ENCODE measurements at places on chromosomes 12 and 14.

DNA sequence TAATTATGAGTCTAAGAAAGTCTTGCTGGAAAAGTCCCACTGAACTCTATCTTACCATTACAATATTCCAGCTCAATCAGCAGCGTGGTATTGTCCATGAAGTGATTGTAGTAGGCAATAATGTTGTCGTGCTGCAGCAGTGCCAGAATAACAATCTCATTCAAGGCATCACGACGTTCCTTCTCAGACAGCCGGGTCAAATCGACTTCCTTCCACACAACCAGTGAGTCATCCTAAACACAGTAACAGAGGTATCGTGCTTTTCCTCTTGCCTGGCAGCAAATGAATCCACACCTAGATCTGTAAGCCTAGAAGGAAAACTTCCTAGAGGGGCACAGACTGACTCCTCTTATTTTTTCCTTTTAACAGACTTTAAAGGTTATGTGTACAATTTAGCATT lies 2.9 kb downstream of the NEK9 start:
- DNase-seq, result no peak

DNA sequence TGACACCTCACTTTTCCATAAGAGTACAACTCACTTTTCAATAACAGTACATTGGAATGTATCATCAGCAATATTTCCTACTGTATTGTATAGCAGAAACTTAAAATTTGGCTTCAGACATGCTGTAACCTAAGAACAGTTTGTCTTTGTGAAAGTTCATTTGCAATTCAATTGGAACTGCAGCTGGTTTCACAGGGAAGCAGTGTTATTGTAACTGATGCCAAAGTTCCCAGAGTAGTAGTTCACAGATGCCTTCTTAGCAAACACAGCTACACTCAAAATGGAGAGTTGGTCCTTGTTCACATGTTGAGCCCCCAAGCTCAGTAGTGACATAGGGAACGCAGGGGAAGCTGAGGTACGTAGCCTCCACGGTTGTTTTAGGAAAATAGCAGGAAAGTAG lies 23.3 kb downstream of the PPP1R36 start:
- no peak for DNase-seq

GRCh38 chr12:130645751-130646150 lies 70.3 kb downstream of the RIMBP2 start:
- DNase-seq, result no peak

GRCh38 chr12:27805238-27805637 lies 25.2 kb upstream of the MANSC4 start:
- DNase-seq, result no peak

- no peak for DNase-seq
These were observed 3.0 kb upstream of the METTL17 start for GRCh38 chr14:20986811-20987210.

DNA sequence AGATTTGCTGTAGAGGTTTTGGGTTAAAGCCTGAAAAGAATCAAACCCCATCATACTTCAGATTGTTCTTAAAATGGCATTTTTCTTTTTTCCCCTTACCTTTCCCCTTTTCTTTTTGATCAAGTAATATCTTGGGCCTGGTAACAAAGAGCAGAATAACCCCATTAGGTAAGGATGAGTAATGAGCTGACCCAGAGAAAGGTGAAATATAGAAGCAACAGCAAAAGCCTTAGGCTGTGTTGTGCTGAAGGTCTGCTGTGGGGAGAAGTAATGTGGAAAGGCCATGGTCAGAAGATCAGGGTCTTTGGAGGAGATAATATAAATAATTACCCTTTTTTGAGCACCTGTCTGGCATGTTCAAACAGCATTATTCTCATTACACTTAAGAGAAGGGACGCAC lies 42.3 kb downstream of the MIA2 start:
- DNase-seq, result no peak

- DNase-seq, result no peak
These were observed 8.9 kb upstream of the NAV3 start for GRCh38 chr12:77821699-77822203.

GRCh38 chr12:47407463-47408129 lies 298.2 kb downstream of the RPAP3 start:
- DNase-seq, result no peak

DNA sequence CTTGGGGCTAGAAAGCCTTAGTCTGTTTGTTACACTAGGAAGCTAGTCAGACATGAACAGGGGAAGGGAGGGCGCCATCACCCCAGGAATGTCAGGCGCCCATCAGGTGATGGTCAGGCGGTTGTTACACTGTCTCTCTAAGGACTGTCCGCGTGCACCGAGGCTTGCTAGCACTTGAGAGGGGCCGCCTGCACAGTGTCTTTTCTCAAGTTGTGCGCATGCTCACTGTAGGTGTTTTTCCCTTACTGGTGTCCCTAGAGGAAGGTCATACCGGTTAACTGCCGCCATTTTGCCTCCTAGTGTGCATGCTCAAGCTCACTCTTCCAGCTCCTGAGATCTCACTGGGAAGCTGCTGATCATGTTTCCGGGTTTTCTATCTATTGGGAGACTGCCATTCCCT lies 855.0 kb upstream of the TMEM132C start:
- no peak for DNase-seq

GRCh38 chr12:49954863-49955830 lies 4.6 kb downstream of the AQP2 start:
- DNase-seq, result no peak

DNA sequence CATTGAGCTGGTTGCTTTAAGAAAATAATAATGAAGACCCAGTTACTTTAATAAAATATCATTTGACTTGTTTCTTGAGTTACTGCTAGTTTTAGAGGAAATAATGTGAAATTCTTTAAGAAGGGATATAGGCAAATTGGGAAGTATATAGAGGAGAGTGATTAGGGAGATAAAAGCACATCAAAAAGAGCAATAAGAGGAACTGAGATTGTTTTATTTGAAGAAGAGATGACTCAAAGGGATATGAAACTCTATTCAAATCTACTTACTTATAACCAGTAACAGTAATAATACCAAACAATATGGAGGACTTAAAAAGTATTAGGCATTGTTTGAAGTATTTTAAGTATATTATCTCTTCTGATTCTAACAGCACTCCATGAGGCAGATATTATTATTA lies 37.1 kb downstream of the LRRK2 start:
- DNase-seq, result no peak

GRCh38 chr12:71455028-71455737 lies 15.6 kb downstream of the LGR5 start:
- DNase-seq, result no peak

- DNase-seq, result no peak
These were observed 33.3 kb downstream of the RAD52 start for GRCh38 chr12:916240-916639.

DNA sequence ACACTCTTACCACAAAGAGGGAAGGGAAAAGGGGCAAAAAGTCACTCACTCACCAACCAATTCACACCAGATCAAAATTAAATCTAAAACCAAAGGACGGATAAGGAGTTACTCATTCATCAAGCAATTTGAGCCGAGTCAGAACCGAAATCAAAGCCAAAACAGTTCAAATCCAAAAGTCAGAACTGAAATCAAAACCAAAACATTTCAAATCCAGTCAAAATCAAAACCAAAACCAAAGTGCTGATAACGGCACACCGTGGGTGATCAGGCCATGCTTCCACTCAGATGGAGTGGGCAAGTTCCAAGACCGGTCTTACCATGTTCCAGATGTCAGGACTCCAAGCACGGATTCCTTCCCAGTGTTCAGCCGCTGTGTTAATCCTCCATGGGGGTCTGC lies 139.5 kb downstream of the SLC38A6 start:
- no peak for DNase-seq

GRCh38 chr12:1256991-1257390 lies 266.0 kb downstream of the ERC1 start:
- no peak for DNase-seq

GRCh38 chr14:74954232-74954946 lies 1.0 kb downstream of the PGF start:
- DNase-seq, result no peak

GRCh38 chr12:3342051-3342450 lies 149.0 kb upstream of the PRMT8 start:
- no peak for DNase-seq

GRCh38 chr12:3992945-3993344 lies 119.7 kb upstream of the PARP11 start:
- DNase-seq, result no peak

DNA sequence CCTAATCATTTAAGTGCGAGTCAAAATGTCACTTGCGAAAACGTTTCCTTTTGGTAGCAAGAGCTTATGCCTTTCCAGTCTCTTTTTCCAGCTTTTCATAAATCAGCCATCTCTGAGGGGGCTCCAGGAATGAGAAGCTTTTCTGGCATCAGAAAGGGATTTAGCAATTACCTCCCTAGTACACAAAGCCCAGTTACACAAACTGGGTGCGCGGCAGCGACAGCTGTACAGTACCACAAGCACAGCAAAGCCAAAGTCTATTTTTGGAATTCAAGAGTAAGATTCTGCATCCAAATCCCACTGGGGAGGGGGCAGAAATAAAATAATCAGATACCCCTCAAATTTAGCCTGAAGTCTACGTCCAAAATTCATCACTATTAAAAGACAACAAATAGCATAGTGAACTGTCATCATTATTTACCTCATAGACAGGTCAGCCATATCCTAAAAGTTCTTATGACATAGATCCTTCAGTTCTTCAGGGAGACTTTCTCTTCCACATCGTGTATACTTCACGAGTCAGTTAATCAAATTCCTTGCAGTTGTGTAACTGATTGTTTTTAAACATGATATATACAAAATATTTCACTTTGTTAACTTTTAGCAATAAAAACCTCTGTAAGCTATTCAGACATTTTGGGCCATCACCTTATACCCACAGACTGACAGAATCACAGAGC lies 150.8 kb downstream of the TTC7B start:
- no peak for DNase-seq

DNA sequence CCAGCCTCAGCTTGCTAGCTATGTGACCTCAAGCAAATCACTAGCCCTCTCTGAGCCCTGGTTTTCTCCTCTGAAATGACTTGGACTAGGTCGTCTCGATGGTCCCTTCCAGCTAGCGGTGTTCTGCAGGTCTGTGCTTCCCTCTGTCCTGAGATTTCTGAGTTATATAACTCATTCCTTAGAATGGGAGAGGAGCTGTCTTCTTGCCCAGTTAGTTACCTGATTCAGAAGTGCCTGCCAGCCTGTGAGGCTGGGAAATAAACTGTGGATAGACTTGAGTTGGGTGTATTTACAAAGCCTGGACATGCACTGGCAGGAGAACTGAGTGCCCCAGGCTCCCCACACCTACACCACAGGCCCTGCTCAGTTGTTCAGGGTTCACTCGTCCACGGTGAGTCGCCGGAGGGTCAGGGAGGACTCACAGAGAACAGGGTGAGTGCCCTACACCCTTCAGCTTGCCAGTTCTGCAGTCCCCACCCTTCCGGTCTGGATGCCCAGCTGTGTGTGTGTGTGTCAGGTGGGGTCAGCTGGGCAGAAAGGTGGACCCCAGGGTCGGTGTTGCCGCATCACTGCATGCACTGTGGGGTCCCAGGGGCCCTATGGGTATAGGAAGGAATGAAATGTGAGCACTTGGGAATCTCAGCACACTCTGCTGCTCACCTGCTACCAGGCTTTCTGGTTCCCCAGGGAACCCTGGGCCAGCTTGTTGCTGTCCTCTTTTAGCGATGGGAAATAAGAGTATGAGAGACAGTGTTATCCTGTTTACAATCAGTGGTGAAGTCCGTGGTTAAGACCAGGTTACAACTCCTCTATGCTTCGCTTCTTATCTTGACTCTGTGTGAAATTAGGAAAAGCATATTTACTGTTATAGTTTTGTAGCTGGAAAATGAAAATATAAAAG lies 348.2 kb downstream of the DPF3 start:
- DNase-seq, result no peak

Measured in hypothalamus (tissue), 51 donors.